ENCODE measurements at places on chromosomes 16 and 17.

DNA sequence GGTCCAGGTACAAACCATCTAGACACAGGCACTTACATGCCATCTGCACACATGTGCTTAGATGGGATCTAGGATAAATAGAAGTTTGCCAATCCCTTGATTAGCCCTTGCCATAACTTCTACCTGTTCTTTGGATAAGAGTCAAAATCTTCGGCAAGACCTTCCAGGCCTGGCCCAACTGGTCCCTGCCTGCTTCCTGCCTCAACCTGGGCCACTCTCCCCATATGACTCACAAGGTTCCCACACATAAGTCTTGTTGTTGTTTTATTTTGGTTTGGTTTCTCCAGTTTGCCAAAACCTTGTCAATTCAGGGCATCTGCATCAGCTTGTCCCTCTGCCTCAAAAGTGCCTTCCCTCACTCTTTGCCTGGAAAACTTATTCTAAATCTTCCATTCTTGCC is 95.3 kb upstream of the XYLT1 start:
- no peaks in the 10 kb centered on the region for H3K4me1 ChIP-seq
- no peaks in the 10 kb centered on the region for H3K36me3 ChIP-seq
- DNase-seq: no peak
- no peak overlapping the region for H3K27ac ChIP-seq
- H3K4me3 ChIP-seq: no peak overlapping the region

GRCh38 chr17:10614536-10615155 is 42.5 kb downstream of the MYH3 start:
- no peak overlapping the region for H3K27ac ChIP-seq
- peak; percentile 66 for DNase-seq
- H3K27me3 ChIP-seq: no peaks in the 10 kb centered on the region
- no peaks in the 10 kb centered on the region for H3K4me1 ChIP-seq
- no peak overlapping the region for H3K4me3 ChIP-seq
- H3K36me3 ChIP-seq: no peaks in the 10 kb centered on the region

GRCh38 chr17:12712941-12713340 is 47.3 kb downstream of the MYOCD start:
- no peaks in the 10 kb centered on the region for H3K27me3 ChIP-seq
- H3K4me3 ChIP-seq: no peak overlapping the region
- H3K4me1 ChIP-seq: no peaks in the 10 kb centered on the region
- no peaks in the 10 kb centered on the region for H3K36me3 ChIP-seq
- peak; percentile 59 for DNase-seq

DNA sequence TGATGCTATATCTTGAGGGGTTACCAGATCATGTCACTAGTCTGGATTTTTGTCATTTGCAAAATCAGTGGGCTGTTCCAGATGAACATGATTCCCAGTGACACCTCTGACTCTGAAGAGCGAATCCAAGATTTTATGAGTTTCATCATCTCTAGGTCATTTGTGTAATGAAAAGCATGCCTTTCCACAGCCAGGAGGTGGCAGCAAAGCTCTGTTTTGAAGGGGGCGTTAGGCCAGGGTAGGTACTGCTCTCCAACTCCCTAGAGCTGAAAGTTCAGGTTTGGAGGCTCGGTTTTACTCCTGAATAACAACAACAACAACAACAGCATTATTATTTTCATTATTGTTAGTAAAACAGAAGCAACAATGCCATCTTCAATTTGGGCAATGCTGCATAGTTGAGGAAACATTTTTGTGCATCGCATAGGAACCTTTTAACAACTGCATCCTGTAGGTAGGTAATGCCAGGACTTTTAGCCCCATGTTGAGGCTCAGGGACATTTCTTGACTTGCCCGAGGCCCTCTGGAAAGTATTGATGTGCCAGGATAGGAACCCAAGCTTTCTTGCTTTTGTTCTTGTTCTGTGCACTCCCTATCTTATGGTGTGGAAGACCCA is 77.0 kb downstream of the MYH13 start:
- H3K4me3 ChIP-seq: no peak overlapping the region
- DNase-seq: peak; percentile 46
- H3K36me3 ChIP-seq: no peaks in the 10 kb centered on the region
- no peaks in the 10 kb centered on the region for H3K4me1 ChIP-seq
- H3K27me3 ChIP-seq: no peaks in the 10 kb centered on the region
